NCI-H187 (cell line): ENCODE measurements at places on chromosomes 2 and 18.

GRCh38 chr2:177633910-177634294 lies 241.3 kb downstream of the AGPS start:
- no peak for DNase-seq

DNA sequence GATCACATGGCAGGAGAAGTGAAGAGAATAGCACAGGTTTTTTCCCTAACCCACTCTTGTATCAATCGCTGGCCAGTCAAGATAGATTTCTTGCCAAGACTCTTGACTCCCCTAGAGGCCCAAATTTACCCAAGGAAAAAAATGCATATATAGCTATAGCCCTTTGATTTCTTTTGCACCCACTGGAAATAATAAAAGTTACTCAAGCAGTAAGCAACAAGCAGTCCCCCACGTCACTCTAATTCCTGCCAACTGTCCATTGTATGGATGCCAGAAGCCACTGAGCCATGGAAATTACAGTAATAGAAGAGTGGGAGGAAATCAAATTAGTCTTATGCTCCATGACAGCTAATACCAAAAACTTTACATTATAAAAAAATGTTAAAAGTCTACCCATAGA lies 125.3 kb upstream of the SLC39A10 start:
- DNase-seq: no peak

- no peak for DNase-seq
Observed at GRCh38 chr2:171319164-171319810, 114.5 kb downstream of the METTL8 start.

DNA sequence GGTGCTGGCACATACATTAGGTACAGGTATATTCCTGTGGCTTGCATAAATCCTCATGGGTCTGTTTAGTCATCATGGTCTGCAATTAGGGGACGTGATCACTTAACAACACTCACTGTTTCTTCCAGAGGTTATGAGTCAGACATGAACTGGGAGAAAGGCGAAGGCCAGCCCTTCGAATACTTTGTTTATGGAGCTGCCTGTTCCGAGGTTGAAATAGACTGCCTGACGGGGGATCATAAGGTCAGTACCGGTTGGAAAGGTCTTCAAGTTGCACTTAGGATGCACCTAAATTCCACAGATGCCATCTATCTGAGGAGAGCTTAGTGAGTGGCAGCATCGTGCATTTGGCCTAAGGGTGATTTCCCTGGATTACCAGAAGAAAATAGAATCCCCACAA lies 76.9 kb downstream of the AOX1 start:
- no peak for DNase-seq

- DNase-seq: no peak
Observed at GRCh38 chr2:192026059-192026824, 168.5 kb downstream of the TMEFF2 start.

DNA sequence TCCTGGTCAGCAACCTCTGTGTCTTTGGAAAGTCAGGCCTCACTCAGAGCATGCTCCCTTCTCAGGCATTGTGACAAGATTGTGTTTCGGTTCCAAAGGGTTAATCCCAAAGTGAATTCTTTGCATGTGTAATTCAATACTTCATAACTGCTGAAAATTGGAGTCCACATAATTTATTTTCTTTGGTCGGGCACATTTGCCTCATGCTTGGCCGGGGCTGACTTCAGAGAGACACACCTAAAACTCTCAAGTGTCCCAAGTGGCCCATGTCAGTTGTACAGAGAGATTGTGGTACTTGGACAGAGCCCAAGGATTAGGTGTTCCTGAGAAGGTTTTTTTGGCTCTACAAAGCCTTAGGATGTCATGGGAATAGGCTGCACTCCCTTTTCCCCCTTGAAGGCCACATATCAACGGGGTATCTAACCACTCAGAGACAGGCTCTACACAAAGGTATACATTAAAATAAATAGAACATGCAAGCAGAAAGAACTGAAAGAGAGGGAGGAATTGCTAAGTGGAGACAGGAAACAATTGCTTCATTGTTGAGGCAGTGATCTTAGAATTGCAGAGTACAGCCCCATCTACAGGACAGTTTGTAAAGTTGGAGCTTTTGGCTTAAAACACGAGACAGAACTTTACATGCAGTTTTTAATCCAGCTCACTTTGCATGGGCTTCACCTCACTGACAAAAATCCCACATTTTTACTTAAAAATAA lies 1232.3 kb upstream of the ZEB2 start:
- DNase-seq: no peak

DNA sequence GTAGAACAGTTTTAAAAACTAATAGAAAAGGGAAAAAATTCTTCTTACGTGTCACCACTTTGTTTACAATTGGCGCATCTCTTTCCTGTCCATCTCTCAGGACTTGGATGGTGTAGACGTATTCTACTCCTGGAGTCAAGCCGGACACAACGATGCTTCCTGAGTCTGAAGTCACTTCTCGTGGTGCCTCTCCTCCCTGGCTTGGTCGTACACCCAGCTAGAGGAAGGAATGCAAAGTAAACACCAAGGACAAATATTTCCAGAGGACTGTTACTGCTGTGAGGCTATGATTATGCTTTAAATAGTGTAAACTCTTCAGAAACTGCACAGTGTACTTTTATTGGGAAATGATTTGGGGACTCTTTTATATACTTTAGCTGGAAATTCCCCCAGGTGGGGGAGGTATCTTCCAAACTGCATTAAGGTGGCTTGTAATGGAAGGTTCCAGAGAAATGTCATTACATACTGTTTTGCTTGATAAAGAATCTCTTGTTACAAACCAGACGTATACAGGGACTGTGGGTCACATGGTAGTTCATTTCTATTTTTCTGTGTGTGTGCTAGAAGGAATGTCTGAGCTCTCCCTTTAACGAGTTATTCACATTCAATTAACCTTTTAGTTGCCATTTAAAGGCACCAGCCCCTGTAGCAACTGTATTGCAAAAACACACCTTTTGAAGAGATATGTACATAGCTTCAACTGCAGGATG lies 38.1 kb downstream of the FN1 start:
- no peak for DNase-seq

DNA sequence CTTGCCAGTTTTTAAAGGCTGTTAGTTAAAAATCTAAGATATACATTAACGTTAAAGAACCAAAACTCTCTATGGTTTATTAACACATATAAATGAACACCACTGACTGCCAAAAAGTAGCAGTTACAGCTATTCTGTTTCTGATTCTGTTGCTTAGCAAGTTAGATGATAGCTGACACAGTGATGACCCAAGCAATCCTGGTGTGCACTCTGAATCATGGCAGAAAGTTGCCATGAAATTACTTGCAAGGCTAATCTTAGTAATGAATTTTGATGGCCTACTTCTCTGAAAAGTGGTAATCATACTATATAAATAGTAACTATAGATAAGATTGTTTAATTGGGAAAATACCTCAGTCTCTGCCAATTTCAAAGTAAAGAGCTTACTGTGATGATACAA lies 57.7 kb downstream of the ROCK2 start:
- DNase-seq: no peak

GRCh38 chr2:147293991-147294824 lies 550.6 kb upstream of the ACVR2A start:
- no peak for DNase-seq

- DNase-seq: no peak
Observed at GRCh38 chr2:64804651-64805050, 150.9 kb upstream of the SERTAD2 start.

DNA sequence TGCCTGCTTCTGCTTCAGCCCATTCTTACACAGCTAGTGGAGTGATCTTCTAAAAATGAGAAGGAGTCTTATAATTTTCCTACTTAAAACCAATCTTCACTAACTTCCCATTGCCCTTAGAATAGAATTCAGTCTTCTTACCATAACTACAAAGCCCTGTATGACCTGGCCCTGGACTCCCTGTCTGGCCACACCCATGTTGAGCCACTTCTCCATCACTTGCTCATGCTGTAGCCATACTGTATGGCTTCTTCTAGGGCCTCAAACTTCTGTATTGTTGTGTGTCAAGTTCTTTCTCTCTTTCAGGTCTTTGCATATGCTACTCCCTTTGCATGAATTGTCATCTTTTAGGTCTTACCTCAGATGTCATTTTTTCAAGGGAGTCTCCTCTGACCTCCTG lies 11.2 kb downstream of the DGUOK start:
- DNase-seq: no peak

DNA sequence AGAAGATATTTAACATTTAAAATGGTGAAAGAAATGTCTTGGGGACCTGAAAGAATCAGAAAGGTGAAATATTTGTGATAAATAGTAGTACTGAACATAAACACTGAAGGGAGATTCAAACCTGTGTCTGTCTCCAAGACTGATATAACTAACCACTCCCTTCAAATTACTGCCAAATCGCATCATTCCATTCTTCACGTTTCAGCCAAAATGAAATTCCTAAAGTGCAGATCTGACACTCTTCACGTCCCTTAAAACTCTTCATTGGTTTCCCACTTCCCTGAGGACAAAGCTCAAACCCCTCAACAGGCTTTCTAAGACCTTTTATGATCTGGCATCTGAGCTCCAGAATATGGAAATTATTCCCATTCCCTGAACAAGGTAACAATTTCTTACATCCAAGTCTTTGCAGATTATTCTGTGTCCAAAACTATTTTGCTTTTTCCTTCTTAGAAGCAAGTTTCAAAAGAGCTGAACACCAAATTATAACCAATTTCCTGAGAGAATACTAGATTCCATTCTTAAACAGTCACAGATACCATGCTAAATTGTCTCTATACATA lies 18.9 kb downstream of the SLC8A1 start:
- no peak for DNase-seq

GRCh38 chr2:228355897-228356296 lies 174.4 kb upstream of the SPHKAP start:
- no peak for DNase-seq

- no peak for DNase-seq
Observed at GRCh38 chr2:157793053-157793612, 83.0 kb downstream of the ACVR1 start.

DNA sequence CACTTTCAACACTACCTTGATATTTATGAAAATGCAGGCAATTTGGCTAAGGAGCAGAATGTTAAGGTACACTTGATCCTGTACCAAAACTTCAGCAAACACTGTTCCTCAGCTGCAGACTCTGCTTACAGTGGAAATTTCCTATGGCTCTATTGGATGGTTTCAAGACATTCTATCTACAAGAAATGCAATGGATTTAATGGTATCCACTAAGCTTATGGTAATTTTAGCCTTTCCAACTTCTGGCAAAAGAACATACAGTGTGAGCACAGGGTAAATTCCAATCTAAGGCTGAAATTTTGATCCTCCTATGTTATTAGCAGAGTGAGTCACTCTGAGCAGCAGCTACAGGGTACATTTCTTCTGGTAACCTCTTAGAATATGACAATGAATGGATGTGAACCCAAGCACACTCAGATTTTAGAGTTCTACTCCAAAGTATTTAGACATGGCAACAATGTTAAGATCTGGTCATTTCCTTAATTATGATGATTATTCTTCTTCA lies 361.8 kb upstream of the PIK3C3 start:
- DNase-seq: no peak

DNA sequence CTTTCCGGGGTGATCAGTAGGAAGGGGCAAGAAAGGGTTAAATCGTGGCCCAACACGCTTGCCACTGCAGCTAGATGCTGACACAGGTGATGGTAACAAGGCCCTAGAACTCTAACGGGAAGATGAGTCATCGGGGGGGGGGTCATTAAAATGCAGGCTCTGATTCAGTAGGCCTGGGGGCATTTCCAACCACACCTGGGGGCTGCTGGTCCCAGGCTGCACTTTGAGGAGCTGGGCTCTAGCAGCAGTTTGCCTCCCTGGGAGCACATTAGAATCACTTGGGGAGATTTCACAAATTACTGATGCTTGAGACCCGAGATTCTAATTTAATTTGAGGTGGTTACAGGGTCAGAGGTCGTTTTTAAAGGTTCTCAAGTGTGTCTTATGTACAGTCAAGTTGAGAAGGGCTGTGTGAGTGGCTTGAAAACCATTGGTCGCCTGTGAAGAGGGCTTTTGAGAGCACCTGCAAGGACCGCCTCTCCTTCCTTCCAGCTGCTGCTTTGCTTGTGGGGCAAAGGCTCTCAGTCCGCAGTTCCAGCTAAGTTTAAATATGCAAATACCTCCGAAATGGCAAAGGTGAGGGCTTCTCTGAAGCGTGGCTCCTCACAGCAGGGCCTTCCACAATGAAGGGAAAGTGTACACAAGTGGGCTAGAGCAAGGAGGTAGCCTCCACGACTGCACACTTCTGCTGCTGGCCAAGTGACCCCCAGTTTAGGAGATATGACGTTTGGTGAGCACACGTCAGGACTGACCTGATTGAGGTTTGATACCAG lies 128.0 kb upstream of the MSH6 start:
- DNase-seq: peak; percentile 94

- DNase-seq: no peak
Observed at GRCh38 chr2:151395509-151396374, 14.0 kb upstream of the RIF1 start.

GRCh38 chr18:10234912-10235660 lies 219.3 kb upstream of the APCDD1 start:
- no peak for DNase-seq

GRCh38 chr2:11863103-11863502 lies 116.7 kb downstream of the LPIN1 start:
- no peak for DNase-seq

- DNase-seq: no peak
Observed at GRCh38 chr18:12924616-12925015, 23.2 kb upstream of the SEH1L start.

DNA sequence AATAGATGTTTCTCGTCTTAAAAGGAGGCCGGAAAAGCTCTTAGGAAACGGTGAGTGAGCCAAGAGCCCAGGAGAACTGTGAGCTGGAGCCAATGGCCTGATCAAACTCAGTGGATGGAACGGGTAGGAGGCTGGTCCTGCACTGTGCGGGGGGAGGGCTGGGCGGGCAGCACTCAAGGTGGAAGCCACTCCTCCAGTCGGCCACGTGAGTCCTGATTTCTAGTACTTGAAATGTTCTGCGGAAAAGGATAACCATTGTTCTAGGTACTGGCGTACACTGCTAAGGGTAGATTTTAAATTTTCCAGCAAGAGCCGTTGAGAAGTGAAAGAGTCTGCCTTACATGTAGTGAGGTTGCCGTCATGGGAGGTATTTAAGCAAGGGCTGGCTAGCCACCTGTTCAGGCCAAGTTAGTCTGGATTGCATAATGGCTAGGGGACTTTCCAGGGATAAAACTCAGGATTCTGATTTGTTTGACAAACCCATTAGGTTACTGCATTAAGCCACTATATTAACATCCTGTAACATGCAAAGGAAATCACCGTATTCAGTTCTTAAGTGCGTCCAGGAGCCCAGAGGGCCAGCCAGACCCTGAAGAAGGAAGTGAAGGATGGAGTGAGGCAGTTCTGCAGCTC lies 51.3 kb upstream of the ODC1 start:
- no peak for DNase-seq
